ENCODE measurements at places on chromosomes 13 and 19.

DNA sequence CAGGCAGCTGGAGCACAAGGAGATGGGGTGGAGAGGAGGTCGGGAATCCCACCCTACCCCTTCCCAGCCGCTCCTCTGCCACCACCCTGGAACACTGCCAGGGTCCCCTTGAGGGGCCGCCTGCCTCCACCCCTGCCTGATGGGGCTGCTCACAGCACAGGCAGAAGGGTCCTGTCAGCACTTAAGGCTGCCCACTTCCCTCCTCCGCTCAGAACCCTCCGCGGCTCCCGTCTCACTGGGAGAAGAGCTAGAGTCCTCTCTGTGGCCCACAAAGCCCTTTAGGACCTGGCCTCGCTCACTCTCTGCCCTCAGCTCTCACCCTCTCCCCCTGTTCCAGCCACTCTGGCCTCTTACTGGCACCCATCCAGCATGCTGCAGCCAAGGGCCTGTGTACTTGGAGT is 3.4 kb upstream of the POLD1 start:
- DNase-seq: no peak

GRCh38 chr19:14366529-14366928 is 14.7 kb upstream of the ADGRE5 start:
- peak; percentile 77 for DNase-seq

- no peak for DNase-seq
Measured at GRCh38 chr19:1017115-1017905, 3.6 kb downstream of the TMEM259 start.

DNA sequence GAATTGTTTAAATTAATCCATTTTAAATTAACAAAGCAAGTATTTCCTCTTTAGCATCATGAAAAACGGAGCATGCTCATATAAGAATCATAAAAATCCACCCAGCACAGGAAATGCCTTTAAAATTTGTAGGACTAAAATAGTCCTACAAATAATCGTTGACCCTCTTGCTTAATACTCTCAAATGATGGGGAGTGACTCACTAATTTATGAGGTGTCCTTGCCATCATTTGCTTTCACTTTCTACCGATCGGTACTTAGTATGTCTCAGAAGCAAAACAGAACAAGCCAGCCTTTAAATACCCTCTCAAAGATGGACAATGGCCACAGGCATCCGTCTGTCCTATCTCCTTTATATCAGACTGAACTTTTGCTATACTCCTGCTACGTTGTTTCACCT is 97.2 kb downstream of the SUCLA2 start:
- DNase-seq: no peak

DNA sequence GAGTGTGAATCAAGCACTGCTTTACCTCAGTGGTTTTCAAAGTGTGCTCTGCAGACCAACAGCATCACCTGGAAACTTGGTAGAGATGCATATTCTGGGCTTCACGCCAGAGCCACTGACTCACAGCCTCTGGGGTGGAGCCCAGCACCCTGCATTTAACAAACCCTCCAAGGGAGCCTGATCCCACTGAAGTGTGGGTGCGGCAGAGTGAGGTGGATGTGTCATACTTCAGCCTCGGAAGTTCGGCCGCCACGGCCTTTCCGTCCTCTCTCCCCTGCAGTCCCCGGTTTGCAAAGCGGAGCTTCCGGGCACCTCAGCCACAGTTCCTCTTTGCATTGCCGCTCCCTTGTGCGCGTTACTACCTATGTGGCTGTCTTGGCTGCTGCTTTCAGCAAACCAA is 33.3 kb upstream of the MICU2 start:
- DNase-seq: no peak

DNA sequence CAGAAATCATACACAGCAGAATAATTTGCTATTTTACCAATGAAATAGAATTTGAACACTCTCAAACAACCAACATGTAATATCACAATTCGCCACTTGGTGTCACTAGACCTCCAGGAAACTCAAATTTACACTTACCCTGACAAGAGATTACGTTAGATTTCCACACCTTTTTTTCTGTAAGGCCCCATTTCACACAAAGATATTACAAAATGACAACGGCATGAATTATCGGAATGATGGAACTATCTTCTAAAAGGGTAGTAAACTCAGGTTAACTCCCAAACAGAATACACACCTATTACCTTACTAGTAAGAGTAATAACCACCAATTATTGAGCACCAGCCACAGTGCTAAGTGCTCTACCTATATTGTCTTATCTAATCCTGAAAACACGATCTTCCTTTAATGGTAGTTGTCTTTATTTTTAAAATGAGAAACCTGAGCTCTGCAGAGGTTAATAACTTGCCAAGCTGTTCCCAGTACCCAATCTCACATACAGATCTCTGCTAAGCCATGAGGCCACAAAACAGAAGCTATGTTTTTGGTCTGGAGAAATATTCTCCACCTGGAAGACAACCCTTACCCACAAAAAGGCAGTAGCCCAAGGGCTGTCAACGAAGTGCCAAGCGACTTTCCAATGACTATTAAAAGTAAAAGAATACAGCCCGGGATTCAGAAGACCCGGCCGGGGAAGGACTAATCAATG is 152.4 kb downstream of the DCLK1 start:
- no peak for DNase-seq

GRCh38 chr13:97498419-97498818 is 64.5 kb downstream of the RAP2A start:
- DNase-seq: no peak

DNA sequence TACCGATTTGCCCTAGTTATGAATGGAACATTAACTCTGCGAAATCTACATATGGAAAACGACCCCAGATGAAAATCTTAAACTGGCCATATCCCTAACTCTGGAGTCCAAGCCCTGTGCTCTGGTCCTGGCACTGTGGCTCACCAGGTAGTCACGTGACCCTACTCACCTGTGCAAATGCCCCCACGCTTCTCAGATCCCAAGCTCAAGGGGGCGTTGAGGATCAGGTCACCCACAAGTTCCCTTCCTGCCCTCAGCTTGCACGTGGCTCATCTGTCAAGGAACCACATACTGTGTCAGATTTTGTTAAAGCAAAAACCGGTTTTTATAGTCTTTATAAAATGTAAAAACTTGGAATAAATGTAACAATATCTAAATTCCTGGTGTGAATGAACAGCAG is 324.0 kb downstream of the SHISA2 start:
- no peak for DNase-seq

DNA sequence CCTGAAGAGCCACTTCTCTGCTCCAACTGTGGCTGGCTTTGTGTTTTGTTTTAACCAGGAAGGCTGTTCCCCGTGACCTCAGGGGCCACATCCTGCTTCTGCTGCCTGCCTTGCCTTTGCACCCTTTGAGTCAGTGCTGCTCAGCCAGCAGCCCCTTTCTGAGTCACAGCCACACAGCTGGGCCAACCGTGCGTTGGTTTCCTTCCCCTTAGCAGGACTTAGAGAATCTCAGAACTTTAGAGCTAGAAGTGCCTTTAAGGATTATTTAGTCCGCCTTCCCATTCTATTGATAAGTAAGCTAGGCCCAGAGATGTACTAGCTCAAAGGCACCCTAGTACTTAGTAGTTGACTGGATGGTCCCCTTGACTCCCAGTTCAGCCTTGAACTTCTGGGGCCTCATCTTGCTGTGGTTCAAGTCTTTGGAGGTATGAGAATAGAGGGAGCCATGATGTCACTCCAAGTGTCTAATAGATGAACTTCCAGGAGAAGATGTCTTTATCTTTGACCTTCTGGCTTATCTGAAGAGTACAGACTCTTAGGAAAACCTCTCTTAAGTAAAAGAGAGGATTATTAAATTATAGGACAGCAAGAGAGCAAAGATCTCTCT is 8.0 kb downstream of the RGCC start:
- peak; percentile 77 for DNase-seq

DNA sequence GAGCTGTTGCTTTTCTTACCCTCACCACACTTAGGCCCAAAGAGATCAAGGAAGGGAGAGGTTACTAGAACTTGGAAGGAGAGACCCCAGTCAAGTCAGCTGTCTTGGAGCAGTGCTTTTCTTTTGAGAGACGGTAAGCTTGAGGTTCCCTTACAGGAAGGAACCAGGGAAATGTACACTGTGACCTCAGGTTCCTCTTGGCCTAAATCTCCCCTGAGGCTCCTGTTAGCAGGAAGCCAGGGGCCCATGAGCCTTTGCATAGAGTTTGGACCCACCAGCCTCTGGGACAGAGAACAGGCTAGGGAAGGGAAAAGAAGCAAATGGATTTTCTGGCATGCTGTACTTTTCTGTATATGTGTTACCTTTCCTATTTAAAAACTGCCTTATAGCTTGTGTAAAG is 5.9 kb upstream of the GPR18 start:
- DNase-seq: no peak

- DNase-seq: no peak
Measured at GRCh38 chr13:43786766-43787517, at the start of gene ENOX1. TSS of gene ENOX1 (minus strand) at chr13:43786972.

GRCh38 chr19:54201980-54202379 is 1.3 kb downstream of the RPS9 start:
- no peak for DNase-seq

- no peak for DNase-seq
Measured at GRCh38 chr19:49570138-49570856, 10.1 kb downstream of the NOSIP start.

DNA sequence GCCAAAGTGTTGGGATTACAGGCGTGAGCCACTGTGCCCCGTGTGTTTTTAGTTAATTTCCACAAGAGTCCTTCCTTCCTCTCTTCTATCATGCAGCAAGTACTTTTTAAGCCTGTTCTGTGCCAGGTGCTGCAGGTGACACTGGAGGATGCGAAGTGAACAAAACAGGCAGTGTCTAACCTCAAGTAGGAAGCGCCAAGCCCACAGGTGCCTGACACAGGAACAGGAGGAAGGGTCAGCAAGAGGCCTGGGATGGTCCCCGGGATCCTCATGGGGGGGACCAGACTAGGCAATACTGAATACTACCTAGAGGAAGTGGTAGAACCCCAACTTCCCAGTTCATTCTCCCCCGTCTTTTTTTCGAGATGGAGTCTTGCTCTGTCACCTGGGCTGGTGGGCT is 1.8 kb upstream of the CALR start:
- no peak for DNase-seq

DNA sequence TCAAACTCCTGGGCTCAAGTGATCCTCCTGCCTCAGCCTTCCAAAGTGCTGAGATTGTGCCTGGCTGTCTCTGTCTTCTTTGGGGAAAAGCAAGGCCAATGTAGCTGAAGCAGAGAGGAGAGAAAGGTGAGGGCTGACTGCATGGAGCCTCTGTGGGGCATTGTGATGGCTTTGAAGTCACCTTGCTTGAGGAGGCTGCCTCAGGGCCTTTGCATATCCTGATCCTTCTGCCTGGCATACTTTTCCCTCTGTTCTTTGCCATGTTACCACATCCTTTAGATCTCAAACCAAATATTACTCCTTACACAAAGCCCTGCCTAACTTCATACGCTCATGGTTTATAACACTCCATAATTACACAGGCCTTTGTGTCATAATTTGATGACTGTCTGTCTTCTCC is 9.4 kb upstream of the PPP5C start:
- no peak for DNase-seq

GRCh38 chr13:27924529-27925141 is 4.8 kb downstream of the PDX1 start:
- DNase-seq: no peak

DNA sequence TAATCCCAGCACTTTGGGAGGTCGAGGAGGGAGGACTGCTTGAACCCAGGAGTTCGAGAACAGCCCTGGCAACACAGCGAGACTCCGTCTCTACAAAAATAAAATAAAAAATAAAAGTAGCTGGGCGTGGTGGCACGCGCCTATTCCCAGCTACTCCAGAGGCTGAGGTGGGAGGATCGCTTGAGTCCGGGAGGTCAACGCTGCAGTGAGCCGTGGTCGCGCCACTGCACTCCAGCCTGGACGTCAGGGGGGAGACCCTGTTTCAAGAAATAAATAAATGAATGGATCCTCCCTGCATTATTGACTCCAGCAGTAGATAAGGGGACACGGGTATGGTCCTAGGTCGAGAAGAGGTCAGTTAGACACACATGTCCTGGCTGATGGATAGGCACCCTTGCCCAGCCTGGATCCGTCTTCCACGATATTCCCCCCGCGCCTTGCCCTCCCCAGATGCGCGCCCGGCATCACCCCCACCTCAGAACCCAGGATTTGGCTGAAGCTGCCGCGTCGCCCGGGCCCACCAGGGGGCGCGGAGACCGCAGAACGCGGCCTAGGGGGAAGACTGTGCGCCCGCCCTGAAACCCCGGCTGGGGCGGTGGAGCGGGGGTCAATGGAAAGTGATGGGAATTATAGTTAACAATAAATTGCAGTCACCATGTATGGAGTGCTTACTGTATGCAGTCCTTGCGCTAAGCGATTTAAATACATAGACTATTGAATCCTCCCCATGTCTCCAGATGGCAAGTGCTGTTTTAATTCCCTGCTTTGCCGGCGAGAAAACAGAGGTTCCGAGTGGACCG is 2.1 kb upstream of the HOOK2 start:
- peak; percentile 79 for DNase-seq

- DNase-seq: no peak
Measured at GRCh38 chr19:13838435-13839129, 38.4 kb upstream of the NANOS3 start.

DNA sequence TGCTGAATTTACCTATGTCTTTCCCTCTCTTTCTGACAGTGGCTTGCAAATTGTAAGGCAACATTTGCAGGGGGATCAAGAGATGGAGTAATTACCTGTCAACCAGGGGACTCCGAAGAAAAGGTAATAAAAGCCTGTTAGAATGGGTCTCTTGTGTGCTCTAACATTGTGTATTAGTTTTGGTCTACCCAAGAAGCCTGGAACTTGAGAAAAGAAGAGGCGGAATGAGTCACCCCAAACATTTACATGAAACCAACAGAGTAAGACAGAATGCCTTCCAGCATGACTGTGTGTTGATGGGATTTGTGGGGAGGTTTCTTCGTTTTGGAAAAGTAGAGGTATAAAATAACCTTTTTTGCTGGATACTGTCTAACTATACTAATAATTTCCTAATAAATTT is 36.7 kb downstream of the ZAR1L start:
- no peak for DNase-seq

DNA sequence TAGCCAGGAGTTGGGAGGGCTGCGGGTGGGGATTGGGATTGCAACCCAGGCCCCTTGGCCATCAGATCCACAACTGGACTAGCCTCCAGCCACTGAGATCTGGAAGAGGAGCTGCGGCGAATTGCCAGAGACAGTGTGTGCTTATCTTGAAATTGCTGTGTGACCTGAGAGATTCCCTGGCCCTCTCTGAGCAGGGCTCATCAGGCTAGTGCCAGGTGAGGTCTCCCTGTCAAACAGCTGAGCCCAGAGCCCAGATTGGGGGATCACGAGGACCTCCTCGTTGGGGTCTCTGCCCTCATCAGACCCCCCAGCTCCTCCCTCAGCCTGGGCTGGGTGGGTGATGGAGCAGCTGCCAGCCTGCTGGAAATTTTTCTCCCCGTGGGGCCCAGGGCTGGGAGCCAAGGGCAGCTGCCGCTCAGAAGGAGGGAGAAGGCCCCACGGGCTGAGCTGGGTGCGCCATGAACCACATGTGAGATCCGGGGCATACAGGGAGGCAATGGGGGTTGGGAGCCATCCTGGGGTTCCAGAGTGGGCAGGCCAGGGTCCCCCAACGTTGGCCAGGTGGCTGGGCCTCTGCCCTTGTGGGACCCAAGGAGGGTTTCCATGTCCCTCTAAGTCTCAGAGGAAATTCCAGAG is 7.2 kb downstream of the FUT5 start:
- no peak for DNase-seq

Measured in stimulated activated CD4-positive, alpha-beta T cell treated with anti-CD3 and anti-CD28 coated beads, TNF-alpha, amount 100 ng/mL, for 1 hour (primary cell).